Thoracic aorta endothelial cell (primary cell): ENCODE measurements at places on chromosomes 4 and X. TPM values are rescaled to one million over a fixed set of nuclear protein-coding genes. Genes with fewer than 3 reads are reported as not detected.

Gene CD38
- under 0.01 and 0.13 TPM in 2 replicates for total RNA-seq

Gene GDPD2
- total RNA-seq, result not detected in 2 replicates

Gene AFP
- total RNA-seq, result not detected in 2 replicates

Gene FGFBP1
- not detected in 2 replicates for total RNA-seq

Gene NR0B1
- not detected in 2 replicates for total RNA-seq

Gene MAGED4B
- 1.2 and 7.1 TPM in 2 replicates for total RNA-seq

Gene NONO
- 437 and 475 TPM in 2 replicates for total RNA-seq

Gene MCF2
- 0.07 TPM in 1 of 2 replicates, not detected in the other for total RNA-seq

Gene TCEAL6
- not detected in 2 replicates for total RNA-seq

Gene CYP4V2
- 7.5 and 8.1 TPM in 2 replicates for total RNA-seq

Gene TCEAL9
- total RNA-seq, result 121 and 133 TPM in 2 replicates

Gene HMGN5
- 1.9 and 2.7 TPM in 2 replicates for total RNA-seq

Gene WDR1
- 447 and 469 TPM in 2 replicates for total RNA-seq

Gene TASL
- not detected in 2 replicates for total RNA-seq

Gene FAM241A
- 31.0 and 36.8 TPM in 2 replicates for total RNA-seq

Gene USP17L26
- not detected in 2 replicates for total RNA-seq

Gene BEND4
- total RNA-seq, result 0.13 and 2.4 TPM in 2 replicates

Gene ODAPH
- total RNA-seq, result not detected in 2 replicates

Gene IL1RAPL2
- not detected in 2 replicates for total RNA-seq

Gene SMIM10
- total RNA-seq, result 1.5 and 2.0 TPM in 2 replicates

Gene CHIC1
- total RNA-seq, result 14.8 and 16.8 TPM in 2 replicates

Gene IL2RG
- not detected in 2 replicates for total RNA-seq

Gene TBX22
- not detected in 2 replicates for total RNA-seq

Gene RAB41
- total RNA-seq, result not detected in 2 replicates

Gene TMEM35A
- 5.3 and 6.4 TPM in 2 replicates for total RNA-seq

Gene NHS
- total RNA-seq, result 0.13 and 0.29 TPM in 2 replicates

Gene CCDC120
- 1.1 and 1.2 TPM in 2 replicates for total RNA-seq

Gene CLDN34
- total RNA-seq, result 0.36 and 0.66 TPM in 2 replicates

Gene PCYT1B
- total RNA-seq, result 0.50 TPM in 1 of 2 replicates, not detected in the other

Gene UNC5C
- under 0.01 and 0.13 TPM in 2 replicates for total RNA-seq

Gene MMRN1
- total RNA-seq, result 891 and 1,074 TPM in 2 replicates

Gene AGA
- total RNA-seq, result 21.8 and 23.2 TPM in 2 replicates

Gene SMARCA5
- total RNA-seq, result 78.4 and 84.7 TPM in 2 replicates

Gene TRPC5OS
- total RNA-seq, result 0.14 TPM in 1 of 2 replicates, not detected in the other

Gene RS1
- total RNA-seq, result not detected in 2 replicates

Gene TRIM61
- total RNA-seq, result 0.14 TPM in 1 of 2 replicates, not detected in the other

Gene APELA
- total RNA-seq, result not detected in 2 replicates

Gene KIAA1210
- not detected in 2 replicates for total RNA-seq

Gene CCDC158
- not detected in 2 replicates for total RNA-seq

Gene UCP1
- not detected in 2 replicates for total RNA-seq

Gene UGT2B11
- not detected in 2 replicates for total RNA-seq

Gene CLCN4
- 13.0 and 17.4 TPM in 2 replicates for total RNA-seq

Gene PPP1R2C
- not detected in 2 replicates for total RNA-seq

Gene MAGEB10
- not detected in 2 replicates for total RNA-seq

Gene VCX
- not detected in 2 replicates for total RNA-seq

Gene ZCCHC18
- 1.7 and 2.3 TPM in 2 replicates for total RNA-seq

Gene RNF175
- total RNA-seq, result not detected in 2 replicates

Gene SPANXA2
- total RNA-seq, result not detected in 2 replicates

Gene HPF1
- total RNA-seq, result 43.6 and 55.9 TPM in 2 replicates

Gene MAGEC2
- not detected in 2 replicates for total RNA-seq

Gene NUDT10
- total RNA-seq, result 0.43 and 1.5 TPM in 2 replicates

Gene GAGE12F
- not detected in 2 replicates for total RNA-seq

Gene GPR173
- total RNA-seq, result 2.8 and 3.2 TPM in 2 replicates
